Ascending aorta (tissue), 2 donors: ENCODE measurements at places on chromosomes 3 and 15.

DNA sequence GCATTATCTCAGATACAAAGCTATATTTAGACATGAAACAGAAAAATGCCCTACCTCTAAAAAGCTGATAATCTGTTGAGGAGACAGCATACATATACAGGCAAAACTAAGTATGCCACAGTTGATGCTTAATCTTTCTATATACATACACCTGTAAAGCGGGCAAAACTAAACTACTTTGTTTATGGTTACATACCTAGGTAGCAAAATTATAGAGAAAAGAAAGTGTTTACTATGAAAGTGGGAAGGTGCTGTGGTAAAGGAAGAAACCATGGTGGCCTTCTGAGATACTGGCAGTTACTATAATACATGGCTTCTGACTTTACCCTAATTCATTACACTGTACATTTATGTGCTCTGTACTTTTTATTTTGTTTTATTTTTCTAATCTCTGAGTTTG, 36.0 kb upstream of the NR1I2 start:
- no peak for DNase-seq

- DNase-seq: no peak
These were observed 31.3 kb upstream of the LYSMD4 start for GRCh38 chr15:99764522-99764921.

GRCh38 chr15:64096668-64097384, 1.0 kb downstream of the SNX1 start:
- no peak for DNase-seq

- DNase-seq: no peak
These were observed 31.0 kb downstream of the NXPE3 start for GRCh38 chr3:101810022-101810418.

GRCh38 chr15:25022233-25022632, 67.4 kb downstream of the SNRPN start:
- DNase-seq: no peak

GRCh38 chr3:110598847-110599490, 472.6 kb upstream of the NECTIN3 start:
- DNase-seq: no peak

- DNase-seq: peak; percentile 38
These were observed 5.8 kb downstream of the PRKCD start for GRCh38 chr3:53166781-53167291.

- no peak for DNase-seq
These were observed 134.2 kb downstream of the WDR72 start for GRCh38 chr15:53625260-53625659.

GRCh38 chr3:32821686-32822296, 4.0 kb downstream of the TRIM71 start:
- DNase-seq: no peak

DNA sequence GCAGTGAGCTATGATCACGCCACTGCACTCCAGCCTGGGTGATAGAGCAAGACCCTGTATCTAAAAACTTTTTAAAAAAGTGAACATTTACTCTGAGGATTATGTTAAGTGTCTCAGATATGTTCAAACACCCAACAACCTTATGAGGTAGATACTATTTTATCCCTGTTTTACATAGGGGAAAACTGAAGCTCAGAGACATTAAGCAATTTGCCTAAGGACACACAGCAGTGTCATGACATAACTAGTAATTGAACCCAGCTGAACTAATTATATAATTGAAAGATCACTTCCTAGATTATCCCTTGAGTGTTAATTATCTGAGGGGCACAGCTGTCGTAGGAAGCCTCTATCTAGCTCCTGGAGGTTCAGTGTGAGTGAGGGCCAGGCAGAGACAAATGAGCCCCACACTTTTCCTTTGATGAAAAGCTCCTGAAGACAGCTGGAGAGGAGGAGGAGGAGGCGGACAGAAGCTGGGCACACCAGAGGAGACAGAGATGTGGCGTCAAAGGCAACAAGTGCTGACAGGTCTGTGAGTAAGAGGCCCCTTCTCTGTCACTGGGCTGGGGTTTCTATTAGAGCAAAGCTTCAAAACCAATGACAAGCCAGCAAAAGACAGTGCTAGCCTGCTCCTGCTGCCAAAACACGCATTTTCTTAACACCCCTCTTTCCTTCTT, 20.5 kb downstream of the TRH start:
- DNase-seq: no peak

DNA sequence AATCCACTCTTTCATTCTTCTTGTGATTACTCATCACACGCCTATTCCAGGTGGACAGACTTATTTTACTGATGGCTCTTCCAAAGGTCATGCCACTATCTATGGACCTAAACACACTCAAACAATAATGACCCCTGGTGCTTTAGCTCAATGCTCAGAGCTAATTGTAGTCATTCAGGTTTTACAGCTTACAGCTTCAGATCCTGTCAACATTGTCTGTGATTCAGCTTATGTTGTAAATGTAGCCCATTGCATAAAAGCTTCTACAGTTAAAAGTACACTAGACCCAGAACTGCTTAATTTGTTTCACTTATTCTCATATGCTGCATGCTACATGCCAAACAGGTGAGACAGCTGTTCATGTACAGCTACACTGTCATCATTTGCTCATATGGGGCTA, 49.2 kb downstream of the LSM3 start:
- DNase-seq: no peak

- peak; percentile 78 for DNase-seq
These were observed 33.8 kb downstream of the DRD3 start for GRCh38 chr3:114144909-114145688.
